ENCODE measurements at places on chromosomes 4 and X. TPM values are rescaled to one million over a fixed set of nuclear protein-coding genes. Genes with fewer than 3 reads are reported as not detected.

The PCYT1B gene
- total RNA-seq = not detected

The SLC34A2 gene
- total RNA-seq = not detected

The POF1B gene
- total RNA-seq = not detected

The REELD1 gene
- total RNA-seq = not detected

The ZNF674 gene
- 5.5 TPM for total RNA-seq

The NAP1L3 gene
- not detected for total RNA-seq

The RHOH gene
- not detected for total RNA-seq

The SERTM2 gene
- total RNA-seq = not detected

The GPRASP1 gene
- 0.10 TPM for total RNA-seq

The MAGEA1 gene
- not detected for total RNA-seq

The KLF8 gene
- total RNA-seq = not detected

The SYN1 gene
- total RNA-seq = 0.26 TPM

The CT83 gene
- total RNA-seq = not detected

The VEGFC gene
- 30.3 TPM for total RNA-seq

The NEUROG2 gene
- not detected for total RNA-seq

The MAGEB4 gene
- not detected for total RNA-seq

The STATH gene
- total RNA-seq = not detected

- DNase-seq = no peak
Measured at GRCh38 chrX:122625821-122626220, 558.3 kb upstream of the GRIA3 start.

DNA sequence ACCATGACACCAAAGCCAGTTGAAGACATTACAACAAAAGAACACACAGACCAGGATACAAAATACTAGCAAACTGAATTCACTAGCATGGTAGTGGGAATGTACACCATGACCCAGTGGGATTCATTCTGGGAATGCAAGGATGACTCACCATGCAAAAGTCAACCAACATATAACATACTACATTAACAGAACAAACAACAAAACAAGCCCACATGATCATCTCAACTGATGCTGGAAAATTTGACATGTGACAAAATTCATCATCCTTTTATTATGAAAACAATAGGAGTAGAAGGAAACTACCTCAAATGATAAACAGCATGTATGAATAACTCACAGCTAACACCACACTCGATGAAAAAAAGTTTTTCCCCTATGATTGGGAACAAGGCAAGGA is 190.2 kb downstream of the DCLK2 start:
- DNase-seq = no peak

- DNase-seq = no peak
Measured at GRCh38 chr4:102399021-102399420, 53.7 kb upstream of the SLC39A8 start.

- DNase-seq = no peak
Measured at GRCh38 chr4:73901031-73901430, 31.8 kb downstream of the CXCL1 start.

DNA sequence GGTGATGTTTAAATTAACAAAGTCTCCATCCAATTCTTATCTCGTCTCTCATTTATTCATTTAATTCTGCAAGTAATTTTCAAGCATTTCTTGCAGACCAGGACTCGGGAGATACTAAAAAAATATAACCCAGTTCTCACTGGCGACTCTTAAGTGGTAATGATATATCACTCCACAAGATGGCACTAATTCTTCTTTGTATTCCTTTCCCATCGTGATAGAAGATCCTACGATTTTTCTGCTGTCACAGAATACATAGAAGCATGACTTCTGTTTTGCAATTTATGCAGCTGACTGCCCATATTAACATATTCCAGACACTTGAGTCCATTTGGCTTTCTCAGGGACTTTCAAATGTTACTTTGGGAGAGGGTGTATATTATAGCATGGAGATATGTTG is 64.0 kb upstream of the FGF13 start:
- DNase-seq = no peak

DNA sequence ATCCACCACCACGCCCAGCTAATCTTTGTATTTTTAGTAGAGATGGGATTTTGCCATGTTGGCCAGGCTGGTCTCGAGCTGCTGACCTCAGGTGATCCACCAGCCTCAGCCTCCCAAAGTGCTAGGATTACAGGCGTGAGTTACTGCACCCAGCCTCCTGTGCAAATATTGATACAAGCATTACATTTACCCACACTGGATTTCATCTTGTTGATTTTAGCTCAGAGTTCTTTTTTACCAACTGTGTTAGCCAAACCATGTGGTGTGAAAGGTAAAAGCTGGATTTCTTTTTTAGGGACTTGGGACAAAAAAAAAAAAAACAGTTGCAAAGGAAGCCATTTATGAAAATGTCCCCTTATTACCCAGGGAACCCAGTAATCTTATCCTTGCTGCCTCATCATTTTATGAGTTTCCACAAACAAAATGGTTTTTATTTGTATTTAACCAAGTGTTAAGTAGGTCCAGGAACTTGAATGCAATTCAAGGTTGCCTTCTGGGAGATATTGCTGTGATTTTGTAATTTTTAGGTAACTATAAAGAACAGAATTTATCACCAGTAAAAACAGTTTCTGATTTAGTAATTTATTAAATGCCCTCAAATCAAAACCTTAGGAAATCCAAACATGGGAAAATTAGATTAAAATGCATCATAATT is 202.5 kb downstream of the PALLD start:
- DNase-seq = no peak

- DNase-seq = no peak
Measured at GRCh38 chr4:173990126-173990868, 293.2 kb downstream of the FBXO8 start.

DNA sequence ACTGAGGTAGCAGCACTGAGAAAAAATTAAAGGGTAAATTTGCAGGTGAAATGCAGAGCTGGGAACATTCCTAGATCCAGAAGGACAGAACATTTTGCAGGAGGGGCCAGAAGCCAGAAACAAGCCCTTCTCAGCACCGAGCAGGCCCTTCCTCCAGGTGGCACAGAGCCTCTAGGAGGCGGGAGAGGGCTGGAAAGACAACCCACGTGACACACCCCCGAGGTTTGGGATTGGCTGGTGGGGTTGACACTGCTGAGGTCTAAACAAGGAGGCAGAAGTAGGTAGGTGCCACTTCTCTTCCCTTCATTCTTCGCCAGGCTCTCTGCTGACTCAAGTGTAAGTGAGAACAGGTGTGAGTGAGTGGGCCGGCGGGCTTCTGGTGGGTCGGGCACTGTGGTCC is at the start of gene PAGE4:
PAGE4 (plus strand) TSS at position 288 of the 400 bp plus-strand sequence. CDS start 1,126 bp downstream, outside the sequence.
- peak; percentile 7 for DNase-seq

- DNase-seq = no peak
Measured at GRCh38 chrX:24376403-24376802, 16.0 kb downstream of the SUPT20HL1 start.

DNA sequence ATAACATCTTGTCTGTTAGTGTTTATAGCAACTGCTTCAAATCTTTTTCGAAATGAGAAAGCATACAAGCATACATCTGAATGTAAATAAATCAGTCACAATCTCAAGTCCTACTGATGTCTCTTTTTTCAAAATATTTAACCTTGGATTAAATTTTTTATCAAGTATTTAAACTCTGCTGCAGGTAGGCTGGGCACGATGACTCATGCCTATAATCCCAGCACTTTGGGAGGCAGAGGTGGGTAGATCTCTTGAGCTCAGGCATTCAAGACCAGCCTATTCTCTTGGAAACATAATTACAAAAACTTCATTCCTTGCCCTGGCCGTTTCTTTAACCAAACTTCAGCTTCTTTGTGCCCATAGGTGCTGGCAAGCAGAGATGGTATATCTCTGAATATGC is 540.3 kb upstream of the GALNT7 start:
- no peak for DNase-seq

GRCh38 chrX:153905481-153906095 is 1.1 kb downstream of the AVPR2 start:
- DNase-seq = no peak

GRCh38 chrX:130680164-130681035 is 222.6 kb downstream of the ENOX2 start:
- DNase-seq = peak; percentile 55

GRCh38 chr4:71141125-71141524 is 147.7 kb downstream of the DCK start:
- DNase-seq = no peak

DNA sequence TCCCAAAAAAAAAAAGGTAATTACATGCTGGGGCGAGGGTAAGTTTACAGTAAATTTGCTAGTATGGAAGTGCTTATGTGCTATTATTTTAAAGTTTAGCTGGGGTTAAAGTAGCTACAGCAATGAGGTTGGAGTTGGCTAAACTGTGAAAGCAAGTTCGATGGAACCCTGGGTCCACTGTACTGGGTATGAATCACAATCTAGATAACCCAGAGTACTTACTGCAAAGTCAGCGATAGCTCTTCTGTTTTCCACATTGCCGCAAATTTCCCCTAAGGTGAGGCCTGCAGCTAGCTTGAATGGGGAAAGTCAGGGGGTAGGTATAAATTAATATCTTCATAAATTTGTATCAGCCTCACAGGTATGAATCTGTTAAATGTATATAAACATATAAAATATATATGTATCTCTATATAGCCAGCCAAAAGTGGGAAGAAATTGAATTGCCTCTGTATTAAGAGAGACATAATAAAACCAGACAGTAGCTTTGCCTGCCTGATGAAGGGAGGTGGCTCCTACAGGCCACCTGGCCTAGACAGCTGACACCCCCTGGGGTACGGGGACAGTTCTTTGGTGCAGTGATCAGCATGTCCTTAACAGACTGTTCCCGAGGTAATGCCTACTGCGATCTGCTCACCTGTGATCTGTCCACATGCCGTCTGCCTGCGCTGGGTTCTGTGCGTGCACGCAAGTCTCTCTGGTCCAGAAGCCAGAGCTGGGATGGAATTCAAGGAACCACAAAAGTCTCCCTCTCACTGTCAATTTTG is 30.6 kb downstream of the CLRN2 start:
- DNase-seq = no peak

DNA sequence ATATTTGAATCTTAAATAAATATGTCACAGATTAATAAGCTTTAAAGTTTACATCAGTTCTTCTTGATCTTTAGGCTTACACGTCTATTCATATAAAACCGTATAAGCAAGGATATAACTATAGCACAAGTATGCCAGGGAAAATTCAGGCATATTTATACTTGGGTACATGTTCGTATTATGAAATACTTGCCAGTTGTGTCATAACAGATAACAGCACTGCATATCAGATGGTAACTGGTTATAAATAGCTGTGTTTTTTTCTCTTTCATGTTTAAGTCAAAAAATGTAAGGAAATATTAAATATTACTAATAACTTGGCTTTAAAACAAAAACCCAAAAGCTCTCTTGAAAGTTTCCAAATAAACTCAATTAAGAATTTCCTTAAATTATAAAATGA is 17.5 kb downstream of the BRWD3 start:
- no peak for DNase-seq

- peak; percentile 17 for DNase-seq
Measured at GRCh38 chr4:157574606-157575005, 354.1 kb downstream of the GRIA2 start.

- no peak for DNase-seq
Measured at GRCh38 chrX:39601231-39602177, 496.3 kb downstream of the BCOR start.

DNA sequence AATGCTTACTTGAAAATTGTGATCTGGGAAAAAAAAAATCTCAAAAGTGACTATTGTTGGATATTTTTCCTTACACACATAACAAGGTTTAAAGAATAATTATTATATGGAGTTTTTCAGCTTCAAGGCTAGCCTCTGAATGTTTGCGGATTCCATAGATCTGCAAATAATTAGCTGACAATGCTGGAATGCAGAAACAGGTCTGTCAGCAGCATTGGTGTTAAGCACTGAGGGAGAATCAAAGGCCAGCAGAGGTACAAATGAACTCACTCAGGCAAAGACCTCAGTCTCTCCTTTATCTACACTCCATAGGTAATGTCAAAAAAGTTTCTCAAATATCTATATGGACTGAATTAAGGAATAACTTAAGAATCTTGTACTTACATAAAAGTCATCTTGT is 35.1 kb downstream of the SMIM31 start:
- DNase-seq = no peak

DNA sequence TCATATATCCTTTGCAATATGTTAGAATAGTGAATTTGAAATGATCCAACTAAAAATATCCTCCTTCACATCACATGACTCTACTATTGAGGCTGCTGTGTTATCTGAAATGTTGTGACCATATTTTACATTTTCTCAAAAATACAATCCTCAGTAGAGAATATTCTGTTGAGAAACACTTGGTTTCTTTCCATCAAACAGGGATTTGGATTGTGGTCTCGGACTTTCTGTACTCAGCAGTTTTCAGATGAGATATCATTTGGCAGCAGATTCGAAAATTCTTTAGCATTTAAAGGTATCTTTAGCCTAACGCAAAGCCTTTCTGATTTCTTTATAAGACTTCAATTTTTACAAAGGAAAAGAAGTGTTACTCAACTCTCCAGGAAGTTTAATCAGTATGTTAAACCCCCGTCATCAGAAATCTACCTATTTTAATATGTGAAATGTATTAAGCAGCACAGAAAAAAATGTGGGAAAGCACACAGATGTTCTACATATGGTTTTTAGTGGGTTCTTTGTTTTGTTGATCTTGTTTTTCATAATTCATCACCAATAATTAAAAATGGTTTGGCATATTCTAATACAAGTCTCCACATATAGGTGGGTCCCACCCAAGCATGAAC is 55.4 kb upstream of the ANXA3 start:
- no peak for DNase-seq

- DNase-seq = peak; percentile 53
Measured at GRCh38 chr4:5050520-5051277, 581 bp upstream of the STK32B start.

DNA sequence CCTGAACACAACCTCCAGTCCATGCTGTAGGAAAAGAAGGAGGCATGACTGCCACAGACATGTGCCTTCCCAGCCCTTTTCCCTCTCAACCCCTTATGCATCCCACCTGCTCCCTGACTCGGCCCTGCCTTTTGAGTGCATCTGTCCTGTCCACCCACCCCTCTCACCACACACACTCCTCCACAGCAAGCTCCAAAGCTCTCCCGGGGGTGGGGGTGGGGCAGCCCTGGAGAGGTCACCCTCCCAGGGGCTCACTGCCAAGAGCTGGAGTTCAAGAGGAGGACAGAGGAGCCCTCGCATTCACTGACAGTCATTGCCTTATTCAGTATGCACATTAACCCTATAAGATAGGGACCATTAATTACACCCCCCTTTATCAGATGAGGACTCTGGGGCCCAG is 46.6 kb upstream of the MAMLD1 start:
- no peak for DNase-seq

- no peak for DNase-seq
Measured at GRCh38 chrX:9534686-9535085, 69.8 kb downstream of the TBL1X start.

- no peak for DNase-seq
Measured at GRCh38 chr4:79472693-79473438, 64.8 kb upstream of the GK2 start.

DNA sequence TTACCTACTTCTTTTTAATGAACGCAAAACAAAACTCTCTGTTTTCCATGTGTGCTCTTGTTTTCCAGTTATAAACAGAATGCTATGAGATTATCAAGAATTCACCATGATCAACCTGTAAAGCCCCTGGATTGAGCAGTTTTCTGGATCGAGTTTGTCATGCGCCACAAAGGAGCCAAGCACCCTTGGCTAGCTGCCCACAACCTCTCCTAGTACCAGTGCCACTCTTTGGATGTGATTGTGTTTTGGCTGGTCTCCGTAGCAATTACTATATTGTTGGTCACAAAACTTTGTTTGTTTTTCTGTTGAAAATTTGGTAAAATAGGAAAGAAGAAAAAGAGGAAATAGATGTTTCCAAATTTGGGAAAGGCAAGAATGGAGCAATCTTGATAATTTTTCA is 51.1 kb downstream of the UGT2B7 start:
- no peak for DNase-seq

- DNase-seq = no peak
Measured at GRCh38 chrX:24405959-24406358, 45.5 kb downstream of the SUPT20HL1 start.

Measured in MG63 (cell line).